GM06990 (cell line): ENCODE measurements at places on chromosomes 1 and 21.

GRCh38 chr1:14739082-14739832 lies 140.8 kb downstream of the KAZN start:
- DNase-seq = peak; percentile 39

DNA sequence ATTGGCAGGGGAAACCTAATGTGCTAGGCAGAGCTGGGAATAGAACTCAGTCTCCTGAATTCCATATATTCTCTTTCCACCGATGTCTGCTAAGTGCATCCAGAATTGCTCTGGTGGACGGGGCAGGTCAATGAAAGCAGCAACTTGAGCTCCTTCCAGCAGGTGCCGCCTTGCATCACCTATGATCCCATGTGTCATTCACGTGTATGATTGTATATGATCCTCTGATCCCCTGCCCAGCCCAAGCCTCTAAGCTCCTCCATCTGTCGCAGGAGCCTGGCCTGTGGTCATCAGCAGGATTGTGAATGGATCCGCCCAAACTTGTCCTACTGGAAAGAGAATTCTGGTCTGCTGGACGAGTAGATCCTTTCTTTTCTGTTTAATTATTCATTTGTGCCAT lies 13.1 kb downstream of the ACTA1 start:
- DNase-seq = no peak

- no peak for DNase-seq
Observed at GRCh38 chr1:25780318-25781129, 19.5 kb upstream of the SELENON start.

GRCh38 chr1:4428711-4429110 lies 225.7 kb upstream of the AJAP1 start:
- DNase-seq = no peak

GRCh38 chr1:219883400-219884332 lies 44.7 kb downstream of the SLC30A10 start:
- DNase-seq = no peak

- no peak for DNase-seq
Observed at GRCh38 chr1:45536886-45537285, 13.7 kb upstream of the AKR1A1 start.

DNA sequence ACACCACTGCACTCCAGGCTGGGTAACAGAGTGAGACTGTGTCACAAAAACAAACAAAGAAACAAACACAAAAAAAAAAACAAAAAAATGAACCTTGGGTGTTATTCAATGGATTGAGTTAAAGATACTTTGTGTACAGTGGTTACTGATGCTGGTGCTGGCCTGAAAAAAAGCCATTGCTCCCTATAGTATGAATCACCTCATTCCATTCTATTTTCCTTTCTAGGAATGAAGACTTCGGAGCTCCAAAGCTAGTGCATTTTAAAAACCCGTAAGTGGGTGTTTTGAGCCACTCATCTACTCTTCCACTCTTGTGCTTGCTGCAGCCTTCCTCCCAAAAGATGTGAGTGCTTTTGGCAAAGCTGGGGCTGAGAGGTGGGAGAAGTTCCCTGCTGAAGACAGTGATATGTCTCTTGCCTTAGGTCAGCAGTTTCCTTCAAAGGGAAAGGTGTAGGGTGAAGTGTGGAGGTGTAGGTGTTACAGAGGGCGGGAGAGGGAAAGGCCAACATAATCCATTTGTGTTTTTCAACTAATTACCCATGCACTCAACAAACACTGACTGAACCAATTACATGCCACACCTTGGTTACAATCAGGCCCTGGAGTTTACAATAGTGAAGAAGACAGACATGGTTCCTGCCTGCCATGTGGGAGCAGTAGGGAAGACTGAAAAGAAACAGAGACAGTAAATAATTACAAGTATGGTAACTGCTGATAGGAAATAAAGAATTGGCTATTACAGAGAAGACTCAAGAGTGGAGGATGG lies 55.0 kb upstream of the SERBP1 start:
- no peak for DNase-seq

DNA sequence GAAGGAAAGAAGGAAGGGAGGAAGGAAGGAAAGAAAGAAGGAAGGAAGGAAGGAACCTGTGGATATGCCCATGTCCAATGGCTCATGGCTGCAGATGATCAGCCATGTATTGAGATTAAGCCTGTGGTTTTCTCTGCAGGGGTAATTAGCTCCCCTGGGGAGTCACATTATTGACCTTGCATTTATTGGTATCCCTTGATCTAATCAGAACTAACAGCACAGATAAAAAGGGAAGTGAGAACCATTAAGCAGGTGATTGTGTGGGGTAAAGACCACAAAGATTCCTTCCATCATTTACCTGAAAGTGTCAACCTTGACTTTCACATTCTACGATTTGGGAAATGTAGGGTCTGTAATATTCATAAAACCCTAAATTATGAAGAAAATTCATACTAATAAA lies 390.7 kb downstream of the BRINP2 start:
- DNase-seq = peak; percentile 18

GRCh38 chr1:157245823-157246222 lies 107.6 kb upstream of the ETV3 start:
- DNase-seq = no peak

DNA sequence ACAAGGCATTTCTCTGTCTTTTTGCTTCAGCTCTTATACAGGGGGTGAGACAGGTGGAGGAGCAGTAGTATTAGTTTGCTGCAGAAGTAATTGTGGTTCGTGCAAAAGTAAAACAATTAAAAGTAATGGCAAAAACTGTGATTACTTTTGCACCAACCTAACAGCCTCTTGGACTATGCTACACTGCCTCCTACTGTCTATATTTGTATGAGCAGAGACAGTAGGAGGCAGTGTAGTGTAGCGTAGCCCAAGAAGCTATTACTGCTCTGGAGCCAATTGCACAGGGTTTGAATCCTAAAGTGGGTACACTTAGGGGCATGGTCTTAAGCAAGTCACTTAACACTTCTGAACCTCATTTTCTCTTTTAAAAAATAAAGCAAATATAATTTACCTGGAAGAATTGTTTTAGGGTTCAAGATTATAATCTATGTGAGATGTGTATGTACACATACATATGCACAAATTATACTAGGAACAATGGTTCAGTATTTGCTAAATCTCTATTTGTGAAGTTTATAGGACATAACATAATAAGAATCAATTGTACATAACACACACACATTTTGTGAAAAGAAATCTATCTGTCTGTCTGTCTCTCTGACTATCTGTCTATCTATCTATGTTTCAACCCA lies 103.8 kb downstream of the BRINP3 start:
- no peak for DNase-seq

DNA sequence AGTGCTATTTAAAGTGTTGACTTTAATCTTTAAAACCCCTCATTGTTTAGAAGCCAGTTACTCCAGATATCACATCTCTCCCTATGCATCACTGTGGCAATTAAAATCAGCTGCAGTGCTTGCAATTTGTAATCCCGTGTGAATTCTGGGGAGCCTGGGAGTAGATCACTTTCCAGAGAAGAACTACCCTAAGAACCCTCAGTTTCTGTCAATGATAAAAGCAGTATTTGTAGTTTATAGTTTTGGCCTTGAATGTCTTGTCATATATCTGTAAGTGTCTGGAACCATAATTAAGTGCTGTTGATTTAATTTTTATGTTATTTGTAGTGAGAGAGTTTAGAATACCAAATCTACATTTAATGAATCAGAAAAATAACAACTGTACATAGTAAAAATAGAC lies 5.5 kb upstream of the SPAG17 start:
- no peak for DNase-seq

GRCh38 chr1:98179151-98179773 lies 258.4 kb upstream of the DPYD start:
- DNase-seq = no peak

GRCh38 chr1:15628003-15628402 lies 10.7 kb downstream of the DDI2 start:
- DNase-seq = no peak

DNA sequence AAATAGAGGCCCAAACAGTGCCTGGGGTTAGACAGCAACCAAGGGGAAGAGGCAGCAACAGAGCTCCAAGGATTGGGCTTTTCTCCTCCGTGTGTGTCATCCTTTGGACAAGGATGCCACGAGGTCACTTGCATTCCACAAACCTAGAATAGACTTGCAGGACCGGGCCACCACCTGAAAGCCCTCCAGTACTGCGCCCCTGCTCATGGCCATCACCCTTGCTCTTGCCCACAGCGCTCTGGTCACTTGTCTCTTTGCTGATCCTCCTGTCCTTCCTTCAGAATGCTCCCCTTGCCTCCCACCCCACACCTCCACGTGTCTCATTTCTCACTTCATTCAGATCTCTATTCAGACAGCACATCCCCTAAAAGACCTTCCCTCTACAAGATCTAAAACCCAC lies 247.4 kb downstream of the MATN1 start:
- no peak for DNase-seq

DNA sequence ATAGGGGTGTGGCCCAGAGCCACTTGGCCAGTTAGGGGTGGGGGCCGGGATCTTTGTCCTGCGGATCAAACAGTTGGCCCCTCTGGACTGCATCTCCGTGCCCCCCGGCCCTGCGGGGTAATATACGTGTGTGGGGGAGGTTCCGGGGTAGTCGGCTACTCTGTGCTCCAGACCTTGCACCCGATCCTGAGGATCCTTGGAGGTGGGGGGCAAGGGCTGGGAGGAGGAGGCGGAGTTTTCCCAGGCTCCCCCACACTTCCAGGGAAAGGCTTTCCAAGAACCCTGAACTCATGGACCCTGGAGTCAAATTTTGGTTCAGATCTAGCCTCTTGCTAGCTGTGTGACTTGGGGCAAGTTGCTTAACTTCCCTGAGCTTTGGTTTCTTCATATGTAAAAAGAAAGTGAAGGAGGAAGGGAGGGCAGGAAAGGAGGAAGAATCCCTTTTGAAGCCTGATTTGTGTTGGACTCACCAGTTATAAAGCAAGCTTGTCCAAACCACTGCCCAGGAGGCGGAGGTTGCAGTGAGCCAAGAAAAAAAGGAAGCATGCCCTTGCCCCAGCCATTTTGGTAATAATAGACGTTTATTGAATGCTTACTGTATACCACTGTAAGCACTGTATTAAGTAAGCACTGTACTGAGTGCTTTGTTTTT lies 686 bp downstream of the MIIP start:
- DNase-seq = no peak

DNA sequence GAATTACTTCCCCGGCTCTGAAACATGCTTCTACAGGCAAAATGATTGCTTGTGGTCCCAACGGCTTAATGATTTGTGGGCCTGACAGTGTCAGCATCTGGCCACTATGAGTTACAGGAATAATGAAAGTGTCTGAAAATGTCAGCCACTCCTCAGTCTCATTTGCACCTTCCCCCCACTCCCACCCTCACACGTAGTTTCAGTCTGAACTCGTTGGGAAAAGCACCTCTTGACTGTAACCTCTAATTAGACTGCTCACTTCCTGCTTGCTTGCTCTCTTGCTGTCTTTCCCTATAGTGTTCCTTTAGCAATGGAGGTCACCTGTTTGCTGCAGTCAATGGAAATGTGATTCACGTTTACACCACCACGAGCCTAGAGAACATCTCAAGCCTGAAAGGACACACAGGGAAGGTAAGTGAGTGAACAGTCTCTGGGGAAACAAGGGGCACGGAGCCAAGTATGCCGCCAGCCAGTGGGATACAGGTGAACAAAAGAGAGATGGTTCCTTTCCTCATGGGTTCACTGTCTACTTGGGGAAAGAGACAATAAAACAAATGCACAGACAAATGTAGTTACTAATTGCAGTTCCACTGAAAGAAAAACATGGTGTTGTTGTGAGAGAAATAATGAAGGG lies 27.1 kb downstream of the CFAP57 start:
- DNase-seq = peak; percentile 62

GRCh38 chr1:10633416-10633815 lies 158.7 kb downstream of the PEX14 start:
- DNase-seq = no peak

- DNase-seq = no peak
Observed at GRCh38 chr1:79323239-79324025, 316.9 kb upstream of the ADGRL4 start.

DNA sequence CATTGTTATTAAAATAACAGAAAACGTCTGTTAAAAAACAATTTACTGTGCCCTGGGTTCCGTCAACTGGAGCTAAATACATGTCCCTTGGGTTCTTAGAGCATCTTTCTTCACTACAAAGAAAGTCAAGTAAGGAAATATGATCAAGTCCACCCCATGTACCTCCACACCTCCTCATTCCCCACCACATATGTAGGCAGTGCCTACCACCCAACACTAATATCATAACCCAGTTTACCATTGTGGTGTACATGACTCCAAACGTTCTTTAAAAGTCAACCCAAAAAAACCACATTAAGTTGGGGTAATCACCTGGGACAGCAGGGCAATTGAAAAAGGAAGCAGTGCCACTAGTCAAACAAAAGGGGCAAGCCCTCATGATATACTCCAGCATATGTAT lies 7.8 kb upstream of the LRRC52 start:
- no peak for DNase-seq

- DNase-seq = peak; percentile 42
Observed at GRCh38 chr1:182249201-182249676, 142.4 kb downstream of the GLUL start.

DNA sequence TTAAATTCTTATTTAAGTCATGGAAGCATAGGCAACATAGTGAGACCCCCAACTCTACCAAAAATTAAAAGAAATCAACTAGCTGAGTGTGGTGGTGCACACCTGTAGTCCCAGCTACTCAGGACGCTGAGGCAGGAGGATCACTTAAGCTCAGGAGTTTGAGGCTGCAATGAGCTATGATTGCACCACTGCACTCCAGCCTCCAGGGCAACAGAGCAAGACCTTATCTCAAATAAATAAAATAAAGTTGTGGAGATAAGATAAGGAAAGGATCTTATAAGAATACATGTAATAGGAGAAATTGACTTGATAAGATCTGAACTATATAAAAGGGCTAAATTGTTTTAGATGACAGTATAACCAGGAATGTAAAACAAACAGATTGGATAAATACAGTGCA lies 2.3 kb upstream of the BATF3 start:
- DNase-seq = no peak

- DNase-seq = no peak
Observed at GRCh38 chr1:96164053-96164452, 557.5 kb upstream of the PTBP2 start.

DNA sequence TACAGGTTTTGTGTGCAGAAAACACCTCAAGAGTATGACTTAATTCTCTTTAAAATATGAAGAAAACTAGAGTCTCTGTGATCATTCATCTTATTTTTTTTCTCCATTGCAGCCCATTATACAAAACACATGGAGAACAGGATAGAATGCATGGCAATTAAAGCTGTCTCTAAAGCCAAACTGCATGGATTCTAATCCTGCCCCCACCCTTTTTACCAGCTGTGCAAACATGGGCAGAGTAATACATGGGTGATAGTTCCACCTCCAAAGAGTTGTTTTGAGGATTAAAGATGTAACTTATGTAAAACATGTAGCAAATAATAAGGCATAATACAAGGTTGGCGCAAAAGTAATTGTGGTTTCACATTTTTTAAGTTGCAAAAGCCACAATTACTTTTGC lies 114.4 kb downstream of the CLEC20A start:
- no peak for DNase-seq
